Smooth muscle cell of the brain vasculature (primary cell): ENCODE measurements at places on chromosomes 7 and 10.

- no peak for DNase-seq
These were observed 808.1 kb downstream of the GRID1 start for GRCh38 chr10:85558533-85558932.

DNA sequence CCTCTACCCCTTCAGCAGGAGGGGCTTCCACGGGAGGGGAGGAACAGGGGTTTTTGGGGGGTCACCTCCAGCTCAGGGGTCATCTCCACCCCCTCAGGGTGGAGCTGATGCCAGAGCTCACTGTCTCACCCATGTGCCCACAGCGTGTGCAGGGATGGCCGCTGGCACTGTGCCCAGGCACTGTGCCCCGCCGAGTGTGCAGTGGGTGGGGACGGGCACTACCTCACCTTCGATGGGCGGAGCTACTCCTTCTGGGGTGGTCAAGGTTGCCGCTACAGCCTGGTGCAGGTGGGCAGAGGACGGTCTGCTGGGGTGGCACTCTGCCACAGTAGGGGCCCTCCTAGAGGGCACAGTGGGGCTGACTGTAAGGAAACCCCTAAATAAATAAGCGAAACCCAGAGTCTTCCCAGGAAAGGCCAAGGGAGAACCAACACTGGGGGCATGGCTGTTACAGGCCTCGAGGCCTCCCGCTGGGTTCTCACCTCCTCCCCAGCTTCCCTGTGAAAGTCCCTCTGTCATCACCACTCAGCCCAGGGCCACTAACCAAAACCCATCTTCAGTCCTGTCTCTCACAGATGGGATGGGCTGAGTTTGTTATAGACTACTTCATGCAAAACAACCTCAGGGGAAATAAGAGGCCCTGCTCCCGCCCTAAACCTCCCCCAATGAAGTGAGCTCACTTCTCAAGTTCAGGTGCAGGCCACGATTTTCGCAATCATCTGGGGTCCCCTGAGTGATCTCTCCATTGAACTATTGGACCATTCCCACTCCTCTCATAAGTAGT is 7.4 kb upstream of the ZNF467 start:
- no peak for DNase-seq

DNA sequence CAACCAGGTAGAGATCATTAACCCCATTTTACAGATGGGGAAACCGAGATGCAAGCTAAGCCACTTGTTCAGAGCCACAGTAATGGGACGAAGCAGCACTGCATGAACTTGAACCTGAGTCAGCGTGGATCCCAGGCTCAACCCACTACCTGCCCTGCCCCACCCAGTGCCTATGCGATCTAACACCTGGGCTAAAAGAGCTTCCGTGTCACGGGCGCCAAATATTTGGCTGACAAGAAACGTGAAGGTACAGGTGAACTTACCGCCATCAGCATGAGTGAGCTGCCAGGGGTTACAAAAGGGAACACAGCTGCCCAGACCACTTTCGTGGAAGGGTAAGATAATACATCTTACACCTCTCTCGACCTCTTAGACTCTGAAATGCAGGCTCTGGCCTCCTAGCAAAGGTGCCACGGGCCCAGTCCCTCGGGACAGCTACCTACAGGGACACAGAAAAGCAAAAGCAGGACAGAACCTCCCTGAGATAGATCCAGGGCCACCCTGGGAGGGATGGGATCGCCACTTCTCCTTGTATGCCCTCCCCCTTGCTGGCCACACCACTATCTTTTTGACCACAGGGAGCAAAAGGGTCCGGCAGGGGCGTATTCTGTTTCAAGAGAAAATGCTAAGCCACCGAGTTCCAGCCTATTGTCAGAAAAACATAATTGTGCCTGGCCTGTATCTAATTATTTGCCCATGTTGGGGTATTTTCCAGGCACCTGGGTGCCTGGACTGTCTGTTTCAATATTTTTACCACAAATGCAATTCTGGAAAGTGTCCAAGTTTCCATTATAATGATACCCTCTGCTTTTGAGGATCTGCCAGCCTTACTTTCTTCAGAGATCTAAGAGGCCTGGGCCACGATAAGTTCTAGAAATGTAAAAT is 6.4 kb downstream of the CHST15 start:
- no peak for DNase-seq

DNA sequence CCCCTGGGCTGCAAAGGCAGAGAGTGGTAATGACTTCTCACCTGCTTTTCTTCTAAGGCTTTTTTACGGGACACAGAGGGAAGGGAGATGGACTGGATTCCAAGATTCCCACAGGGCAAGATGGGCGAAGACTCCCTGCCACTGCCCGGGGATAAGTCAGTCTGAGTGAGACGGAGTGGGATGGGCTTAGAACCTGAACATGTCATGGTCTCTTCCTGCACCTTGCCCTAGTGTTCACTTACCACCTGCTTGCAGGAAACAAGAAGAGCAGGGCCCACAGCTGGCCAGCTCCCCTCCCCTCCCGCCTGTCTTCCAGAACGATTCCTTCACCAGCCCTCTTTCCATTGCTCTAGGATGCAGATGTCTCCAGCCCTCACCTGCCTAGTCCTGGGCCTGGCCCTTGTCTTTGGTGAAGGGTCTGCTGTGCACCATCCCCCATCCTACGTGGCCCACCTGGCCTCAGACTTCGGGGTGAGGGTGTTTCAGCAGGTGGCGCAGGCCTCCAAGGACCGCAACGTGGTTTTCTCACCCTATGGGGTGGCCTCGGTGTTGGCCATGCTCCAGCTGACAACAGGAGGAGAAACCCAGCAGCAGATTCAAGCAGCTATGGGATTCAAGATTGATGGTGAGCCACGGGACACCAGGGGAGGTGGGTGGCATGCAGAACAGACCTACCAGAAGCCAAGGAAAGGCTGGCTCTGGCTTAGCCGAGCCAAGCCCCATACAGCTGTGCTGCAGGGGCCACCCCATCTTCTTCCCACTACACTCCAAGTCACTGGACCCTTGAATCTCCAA is 1.3 kb downstream of the SERPINE1 start:
- no peak for DNase-seq

- DNase-seq = no peak
These were observed 58.1 kb downstream of the ENO4 start for GRCh38 chr10:116907245-116907987.

GRCh38 chr10:30158325-30158960 is 99.1 kb upstream of the JCAD start:
- no peak for DNase-seq

- no peak for DNase-seq
These were observed 4.1 kb downstream of the IMPDH1 start for GRCh38 chr7:128405471-128406313.

GRCh38 chr10:111261081-111261615 is 184.3 kb downstream of the ADRA2A start:
- DNase-seq = no peak

DNA sequence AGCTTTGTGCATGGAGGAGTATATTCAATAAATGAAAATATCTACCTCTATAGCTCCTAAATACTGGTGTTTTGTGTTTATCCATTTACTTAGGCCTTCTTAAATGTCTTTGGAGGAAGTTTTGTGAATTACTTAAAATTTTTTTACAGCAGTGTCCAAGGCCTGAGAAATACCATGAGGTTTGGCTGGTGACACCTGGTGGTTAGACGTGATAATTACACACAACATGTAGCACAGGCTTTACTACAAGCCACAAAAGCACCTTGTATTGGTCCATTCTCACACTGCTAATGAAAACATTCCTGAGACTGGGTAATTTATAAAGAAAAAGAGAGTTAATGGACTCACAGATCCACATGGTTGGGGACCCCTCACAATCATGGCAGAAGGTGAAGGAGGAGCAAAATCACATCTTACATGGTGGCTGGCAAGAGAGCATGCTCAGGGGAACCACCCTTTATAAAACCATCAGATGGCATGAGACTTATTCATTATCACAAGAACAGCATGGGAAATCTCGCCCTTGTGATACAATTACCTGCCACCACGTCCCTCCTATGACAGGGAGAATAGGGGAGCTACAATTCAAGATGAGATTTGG is 20.6 kb downstream of the HYAL4 start:
- peak; percentile 51 for DNase-seq

- DNase-seq = no peak
These were observed 32.3 kb upstream of the IMMP2L start for GRCh38 chr7:111594602-111595001.

GRCh38 chr10:14365266-14365665 is 34.5 kb upstream of the FRMD4A start:
- DNase-seq = no peak

DNA sequence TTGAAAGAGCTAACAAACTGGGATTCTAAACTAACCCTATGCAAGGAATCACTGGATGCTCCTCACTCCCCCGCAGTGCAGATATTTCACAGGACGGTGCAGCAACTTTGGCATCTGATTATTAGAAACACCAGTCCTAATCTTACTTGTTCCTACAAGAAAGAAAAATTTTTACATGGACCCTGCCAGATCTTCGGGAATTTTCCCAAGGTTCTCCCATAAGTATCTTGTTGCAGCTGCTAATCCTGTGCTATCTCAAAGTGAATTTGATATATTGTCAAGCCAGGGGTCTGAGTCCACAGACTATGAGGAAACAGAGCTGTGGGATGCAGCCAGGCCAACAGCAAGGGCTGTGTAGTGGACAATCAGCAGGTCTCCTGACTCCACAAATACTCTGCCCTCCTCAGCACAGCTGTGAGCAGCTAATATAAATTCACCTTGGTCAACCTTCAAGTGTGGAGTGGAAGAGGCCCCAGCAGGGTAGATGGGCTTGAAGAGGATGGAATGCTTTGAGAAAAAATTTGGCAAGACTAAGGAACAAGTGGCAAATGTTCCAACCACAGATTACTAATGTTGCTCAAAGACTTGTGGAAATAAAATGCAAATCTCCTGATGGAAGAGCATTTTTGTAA is 25.6 kb downstream of the VSTM4 start:
- DNase-seq = peak; percentile 85

DNA sequence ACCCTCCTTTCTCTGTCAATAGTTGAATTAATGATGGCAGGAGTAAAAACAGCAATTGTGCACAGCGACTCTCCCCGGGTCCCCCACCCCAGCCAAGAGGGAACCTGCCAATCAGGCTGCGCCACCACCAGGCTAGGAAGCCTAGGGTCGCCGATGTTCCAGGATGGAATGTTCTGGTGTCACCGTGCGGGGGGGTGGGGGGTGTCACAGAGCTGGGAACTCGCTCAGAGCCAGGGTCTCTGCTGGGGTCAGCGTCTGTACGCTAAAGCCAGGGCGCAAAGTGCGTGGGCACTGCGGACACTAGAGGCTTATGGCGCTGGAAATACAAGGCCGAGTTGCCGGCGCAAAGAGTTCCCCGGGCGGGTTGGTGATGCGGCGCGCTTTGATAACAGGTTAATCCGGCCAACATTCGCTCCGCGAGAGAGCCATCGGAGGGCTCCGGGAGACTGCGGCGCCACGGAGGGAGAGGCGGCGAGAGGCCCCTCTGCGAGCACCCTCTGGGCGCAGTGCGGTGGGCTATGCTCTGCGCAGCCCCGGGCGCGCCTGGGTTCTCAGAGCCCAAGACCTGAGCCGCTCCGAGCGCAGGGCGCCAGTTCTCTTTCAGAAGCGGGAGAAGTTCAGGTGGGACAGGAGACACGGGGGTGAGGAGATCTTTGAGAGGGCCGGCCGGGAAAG is 192.3 kb downstream of the EMX2 start:
- no peak for DNase-seq

GRCh38 chr10:5666841-5667630 is 641 bp upstream of the ASB13 start:
- DNase-seq = no peak

DNA sequence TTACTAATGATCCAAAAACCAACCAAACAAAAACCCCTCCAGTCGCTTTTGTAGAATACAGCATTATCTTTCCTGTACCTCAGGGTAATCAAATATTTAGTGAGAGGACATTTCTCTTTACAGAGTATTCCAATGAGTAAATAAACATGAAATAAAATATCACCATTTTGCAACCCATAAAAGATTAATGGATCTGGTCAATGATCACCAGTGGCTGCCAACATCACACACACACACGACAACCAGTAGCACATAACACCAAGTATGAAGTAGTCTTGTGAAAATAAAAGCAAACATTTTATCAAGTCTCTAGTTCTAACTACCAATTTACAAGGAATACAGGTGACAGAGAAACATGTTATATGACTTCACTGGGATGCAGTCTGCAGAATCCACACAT is 188.6 kb upstream of the IMMP2L start:
- no peak for DNase-seq
